ENCODE measurements at places on chromosomes 5 and 9.

DNA sequence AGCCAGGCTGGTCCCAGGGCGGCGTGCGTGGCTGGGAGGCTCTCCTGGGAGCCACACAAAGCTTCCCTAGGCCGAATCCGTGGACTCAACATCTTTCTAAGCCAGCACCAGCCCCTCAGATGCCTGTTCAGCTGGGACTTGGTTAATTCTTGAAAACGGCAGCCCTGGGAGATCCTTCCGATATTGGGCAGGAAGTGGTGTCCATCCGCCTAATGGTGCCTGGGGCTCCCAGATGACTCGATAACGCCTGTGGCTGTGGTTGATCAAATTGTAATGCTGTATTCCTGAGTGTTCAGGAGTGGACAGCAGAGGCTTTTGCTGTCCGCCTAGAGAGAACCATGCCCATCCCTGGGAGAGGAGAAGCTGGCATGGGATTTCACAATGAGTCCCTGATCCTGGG, 14.1 kb downstream of the KCNT1 start:
- DNase-seq = no peak

DNA sequence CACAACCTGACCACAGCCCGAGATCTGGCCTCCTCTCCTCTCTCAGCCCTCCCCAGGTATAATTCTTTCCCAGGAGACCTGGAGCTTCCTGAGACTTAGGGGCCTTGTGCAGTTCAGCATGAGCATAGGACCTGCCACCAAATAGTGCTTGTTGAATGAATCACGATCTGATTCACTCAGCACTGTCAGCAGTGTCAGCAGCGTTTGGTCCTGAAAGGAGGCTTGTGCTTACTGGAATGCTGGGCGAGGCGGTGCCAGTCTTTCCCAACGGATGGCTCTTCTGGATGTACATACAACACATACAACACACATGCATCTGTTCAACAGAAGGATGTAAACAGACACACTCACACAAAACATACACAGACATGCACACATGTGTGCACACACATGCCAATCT, 173.3 kb downstream of the COL23A1 start:
- DNase-seq = no peak

DNA sequence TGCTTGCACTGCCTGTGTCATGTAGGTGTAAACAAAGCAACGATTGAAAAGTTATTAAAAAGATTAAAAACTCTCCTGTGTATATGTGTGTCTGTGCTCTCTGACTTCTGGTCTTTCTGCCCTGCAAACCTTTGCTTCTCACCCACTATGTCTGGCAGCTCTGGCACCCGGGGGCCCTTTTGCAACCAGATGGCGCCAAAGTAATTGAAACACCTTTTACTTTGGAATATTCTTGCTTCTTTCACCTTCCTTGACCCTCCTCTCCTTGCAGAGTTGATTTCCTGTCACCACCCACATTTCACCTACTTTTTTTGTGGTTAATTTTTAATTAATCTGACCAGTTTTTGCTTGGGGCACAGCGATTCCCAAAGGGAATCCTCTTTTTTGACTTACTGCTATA, 275.5 kb downstream of the ARHGEF28 start:
- no peak for DNase-seq

DNA sequence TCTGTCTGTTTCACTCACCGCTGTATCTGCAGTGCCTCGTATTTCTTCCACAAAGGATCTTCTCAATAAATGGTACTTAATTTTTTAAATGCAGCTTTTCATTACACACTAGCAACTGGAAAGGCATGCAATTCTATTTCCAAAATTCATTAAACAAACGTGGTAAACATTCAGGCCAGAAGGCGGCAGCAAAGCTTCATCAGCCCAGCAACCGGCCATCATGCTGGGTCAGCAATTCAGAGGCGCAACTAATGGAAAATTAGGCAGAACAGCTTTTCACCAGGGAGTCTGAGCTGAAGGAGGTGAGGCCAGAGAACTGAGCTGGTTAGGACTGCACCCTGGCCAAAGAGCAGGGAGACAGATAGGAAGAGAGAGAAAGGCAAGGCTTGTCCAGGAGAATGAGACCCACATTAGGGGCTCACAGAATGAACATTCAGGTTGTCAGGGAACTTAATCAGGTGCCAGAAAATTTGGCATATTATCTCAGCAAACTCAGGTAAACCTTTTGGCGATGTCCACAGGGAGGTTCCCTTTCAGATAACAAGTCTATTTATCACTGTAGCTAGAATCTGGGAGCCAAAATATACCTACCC, 17.7 kb upstream of the RNF180 start:
- DNase-seq = no peak

- no peak for DNase-seq
These were observed 819.6 kb upstream of the EDIL3 start for GRCh38 chr5:85204289-85204688.

DNA sequence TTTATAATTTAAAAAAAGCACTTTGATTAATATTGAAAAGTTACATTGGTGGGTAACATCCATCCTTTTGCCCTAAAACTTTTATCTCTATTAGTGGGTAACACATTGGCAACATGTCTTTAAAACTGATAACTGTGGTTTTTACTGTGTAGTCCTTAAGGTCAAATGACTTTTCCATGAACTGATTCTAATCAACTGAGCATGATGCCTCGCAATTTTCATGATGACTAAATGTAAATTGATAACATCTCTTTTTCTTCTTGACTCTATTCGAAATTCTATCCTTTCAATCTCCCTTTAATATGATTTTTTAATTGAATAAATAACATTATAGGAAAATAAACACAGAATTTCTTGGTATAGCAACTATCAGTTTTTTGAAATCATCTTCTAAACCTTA, 6.3 kb upstream of the IL5 start:
- no peak for DNase-seq

DNA sequence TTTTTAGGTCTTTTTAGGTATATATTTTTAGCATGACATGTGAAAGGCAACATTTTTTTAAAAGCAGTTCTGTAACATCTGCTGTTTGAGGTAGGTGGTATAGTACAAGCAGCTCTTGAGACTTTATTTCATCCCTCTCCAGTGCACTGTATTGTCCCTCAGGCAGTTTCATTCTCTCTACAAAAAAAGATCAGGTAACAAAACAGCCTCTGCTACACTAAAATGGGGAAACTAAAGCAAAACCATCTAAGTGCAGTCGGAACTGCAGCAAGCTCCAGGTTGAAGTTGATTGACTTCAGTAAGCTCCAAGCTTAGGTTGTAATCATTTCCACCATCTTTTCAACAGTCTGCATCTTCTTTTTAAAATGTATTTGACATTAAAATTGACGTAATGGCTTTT, 195.6 kb downstream of the DEPDC1B start:
- no peak for DNase-seq

GRCh38 chr5:1312993-1313833, 18.3 kb upstream of the TERT start:
- no peak for DNase-seq

DNA sequence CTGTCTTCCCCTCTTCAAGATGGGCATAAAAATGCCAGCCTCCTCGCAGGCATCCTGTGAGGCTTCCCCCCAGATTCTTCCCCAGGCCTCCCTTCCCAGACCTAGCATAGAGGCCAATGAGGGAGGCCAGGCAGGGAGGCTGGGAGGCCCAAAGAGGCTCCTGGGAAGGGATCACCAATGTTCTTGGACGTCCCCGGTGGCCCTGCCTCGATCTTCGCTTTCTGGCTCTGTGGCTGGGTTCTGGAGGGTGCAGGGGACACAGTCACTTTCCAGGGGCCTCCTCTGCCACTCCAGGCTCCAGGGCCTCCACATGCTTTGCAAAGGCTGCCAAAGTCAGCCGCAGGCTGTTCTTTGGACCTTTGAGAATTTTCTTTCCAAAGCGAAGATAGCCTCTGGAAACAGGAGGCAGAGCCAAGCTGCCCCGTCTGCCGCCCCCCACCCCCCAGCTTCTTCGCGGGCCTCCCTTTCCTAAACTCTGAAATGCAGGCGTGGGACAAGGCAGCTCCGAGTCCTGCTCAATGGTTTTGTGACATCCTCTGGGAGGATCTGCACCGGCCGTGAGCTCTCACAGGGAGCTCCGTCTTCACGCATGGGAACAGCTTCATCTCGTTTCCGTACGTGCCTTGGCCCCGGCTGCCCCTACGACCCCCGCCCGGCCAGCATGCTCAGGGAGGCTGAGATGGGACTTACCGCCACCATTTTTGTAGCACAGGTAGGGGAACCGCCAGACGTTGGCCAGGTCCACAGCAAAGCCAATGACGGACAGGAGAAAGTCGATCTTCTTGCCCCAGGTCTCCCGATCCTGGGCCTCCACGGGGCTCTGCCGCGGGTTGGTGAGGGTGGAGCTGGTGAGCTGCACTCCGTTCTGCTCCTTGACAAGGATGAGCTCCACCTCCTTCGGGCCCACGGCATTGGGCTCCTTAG, 2.8 kb downstream of the SLC6A3 start:
- DNase-seq = no peak

GRCh38 chr9:98536542-98537173, 172.1 kb downstream of the GABBR2 start:
- no peak for DNase-seq

DNA sequence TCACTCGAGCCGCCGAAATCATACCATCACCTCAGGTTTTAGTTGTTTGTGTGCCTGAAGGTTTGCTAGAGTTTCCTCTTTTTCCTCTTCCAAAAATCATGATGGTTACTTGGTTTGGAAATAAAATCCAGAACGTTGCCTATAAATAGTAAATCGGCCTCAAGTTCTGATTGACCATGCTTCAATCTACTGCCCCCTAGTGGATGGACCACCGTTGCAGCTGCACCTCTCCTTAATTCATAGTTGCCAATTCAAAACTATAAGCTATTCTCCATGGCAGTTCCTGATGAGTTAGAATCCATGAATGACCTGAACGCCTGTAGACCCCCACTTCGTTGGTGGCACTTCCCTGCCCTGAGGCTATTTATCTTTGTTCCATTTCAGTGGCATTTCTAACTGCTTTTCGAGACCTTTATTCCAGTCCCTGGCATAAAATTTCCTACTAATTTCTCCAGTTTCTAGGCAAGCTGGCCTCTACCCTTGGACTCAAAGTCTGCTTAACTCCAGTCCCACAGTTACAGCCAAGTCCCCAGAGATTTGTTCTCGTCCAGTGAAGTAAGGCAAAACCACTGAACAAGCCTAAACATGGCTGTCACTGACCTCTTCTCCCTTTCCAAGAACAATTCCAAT, 422.6 kb downstream of the EFNA5 start:
- DNase-seq = no peak

DNA sequence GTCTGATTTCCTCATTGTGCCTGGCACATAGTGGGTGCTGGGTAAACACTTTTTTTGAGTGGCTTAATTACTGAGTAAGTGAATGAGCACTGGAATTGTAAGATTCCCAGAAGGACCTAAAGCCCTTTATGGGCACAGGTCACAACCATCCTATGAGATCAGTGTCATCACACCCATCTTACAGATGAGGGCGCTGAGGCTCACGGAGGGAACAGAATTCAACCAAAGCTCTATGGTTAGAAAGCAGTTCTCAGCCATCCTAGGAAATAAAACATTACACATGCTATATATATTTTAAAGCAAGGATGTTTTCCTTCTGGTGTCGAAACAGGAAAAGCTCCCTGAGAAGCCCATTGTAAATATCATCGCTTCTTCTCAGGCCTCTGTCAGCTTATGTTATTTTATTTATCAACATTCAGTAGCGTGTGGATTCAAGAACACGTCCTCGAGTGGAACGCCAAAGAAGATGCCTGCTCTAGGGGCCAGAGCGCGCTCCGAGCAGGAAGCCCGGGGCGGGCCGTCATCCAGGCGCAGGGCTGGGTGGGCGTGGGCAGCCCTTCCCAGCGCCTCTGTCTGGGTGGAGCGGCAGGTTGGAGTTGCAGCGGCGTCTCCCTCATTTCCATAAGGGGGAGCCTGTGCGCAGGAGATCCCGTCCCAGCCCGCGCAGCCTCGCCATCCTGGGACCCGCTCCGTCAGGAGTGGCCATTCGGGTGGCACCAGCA, 155.8 kb upstream of the SMIM23 start:
- no peak for DNase-seq

- DNase-seq = no peak
These were observed 1.3 kb upstream of the FBLL1 start for GRCh38 chr5:168527756-168528295.

GRCh38 chr5:126914801-126915436, 115.4 kb downstream of the MARCHF3 start:
- DNase-seq = no peak

- no peak for DNase-seq
These were observed 54.7 kb upstream of the SMARCA2 start for GRCh38 chr9:1960342-1961042.

- DNase-seq = no peak
These were observed 20.0 kb upstream of the RGMB start for GRCh38 chr5:98753507-98753906.

DNA sequence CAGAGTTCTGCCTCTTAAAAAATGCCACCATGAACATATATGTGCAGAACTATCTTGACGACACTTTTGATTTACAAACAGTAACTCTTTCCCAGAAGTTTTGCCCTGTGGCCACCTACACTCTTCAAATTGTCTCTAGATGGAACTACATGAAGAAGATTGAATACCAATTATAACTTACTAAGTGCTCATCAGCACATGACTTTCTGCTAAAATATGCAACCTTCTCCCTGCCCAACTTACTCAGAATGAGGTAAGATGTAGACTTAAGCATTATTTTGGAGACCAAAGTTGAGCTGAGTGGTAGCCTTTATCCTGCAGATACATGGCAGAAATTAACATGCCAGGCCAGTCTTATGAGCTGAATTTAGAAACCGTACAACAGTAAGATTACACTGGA, 105.4 kb downstream of the SEMA5A start:
- no peak for DNase-seq

DNA sequence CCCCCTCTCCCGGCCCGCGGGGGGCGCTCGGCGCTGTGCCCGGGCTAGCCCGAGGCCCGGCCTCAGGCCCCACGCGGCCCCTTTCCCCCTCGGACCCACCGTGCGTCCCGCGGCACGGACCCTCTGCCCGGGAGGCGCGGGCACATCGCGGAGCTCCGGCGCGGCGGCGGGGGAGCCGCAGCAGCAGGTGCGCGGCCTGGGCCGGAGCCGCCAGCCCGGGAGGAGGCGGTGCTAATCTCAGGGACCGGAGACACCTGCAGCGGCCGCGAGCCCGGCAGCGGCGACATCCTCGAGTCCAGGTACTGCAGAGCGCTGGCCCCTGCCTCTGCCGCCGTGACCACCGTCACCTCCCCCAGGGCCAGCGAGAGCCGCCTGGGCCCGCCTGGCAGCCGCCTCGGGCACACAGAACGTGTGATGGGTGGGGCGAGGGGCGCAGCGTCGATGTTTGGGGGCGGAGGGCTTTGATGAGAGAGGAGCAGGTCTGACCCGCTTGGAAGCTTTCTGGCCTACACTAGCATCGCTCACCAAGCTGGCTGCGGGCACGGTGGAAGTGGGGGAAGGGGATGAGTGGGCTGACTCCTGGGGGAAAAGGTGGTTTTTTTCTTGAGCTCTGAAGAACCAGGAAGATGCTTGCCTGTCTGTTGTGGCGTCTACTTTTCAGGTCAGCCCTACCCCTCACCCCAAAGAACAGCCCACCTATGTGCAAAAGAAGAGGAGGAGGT, 524 bp downstream of the CYFIP2 start:
- no peak for DNase-seq
